Cortex of kidney (tissue), 1 donor: ENCODE measurements at places on chromosomes 5 and 9.

DNA sequence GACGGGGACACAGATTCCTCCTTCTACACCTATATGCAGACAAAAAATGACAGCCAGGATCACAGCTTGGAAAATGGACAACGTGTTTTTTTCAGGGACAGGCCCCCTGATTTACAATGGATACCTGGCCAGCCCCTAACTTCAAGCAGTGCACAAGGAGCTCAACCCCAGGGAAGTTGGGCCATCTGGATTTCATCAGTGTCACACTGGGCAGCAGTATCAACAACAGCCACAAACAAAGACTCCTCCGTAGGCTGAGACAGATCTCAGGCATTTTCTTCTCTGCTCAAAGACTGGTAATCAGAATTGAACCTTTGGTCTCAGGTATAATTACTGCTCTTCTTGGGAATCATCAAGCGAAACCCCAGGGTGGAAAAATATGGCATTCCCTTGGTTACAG, 374.0 kb downstream of the ZNF608 start:
- DNase-seq: no peak

GRCh38 chr9:136666372-136667213, 3.9 kb downstream of the EGFL7 start:
- DNase-seq: no peak

DNA sequence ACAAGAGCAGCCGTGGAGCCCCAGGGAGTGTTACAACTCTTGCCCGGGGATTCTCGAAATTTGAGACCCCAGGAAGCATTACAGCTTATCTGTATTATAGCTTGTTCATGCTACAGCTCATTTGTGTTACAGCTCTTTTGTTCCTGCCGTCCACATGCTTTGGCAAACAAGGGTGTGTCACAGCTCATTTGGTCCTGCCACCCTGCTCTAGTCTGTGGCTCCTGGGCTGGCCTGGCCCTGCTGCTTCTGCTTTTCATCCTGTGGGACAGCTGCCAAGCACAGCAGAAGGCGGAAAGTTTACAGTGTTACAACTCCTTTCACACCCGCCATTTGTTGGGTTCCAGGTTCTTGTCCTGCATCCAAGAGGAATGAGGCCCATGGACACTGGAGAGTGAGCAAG, 685.0 kb downstream of the SLCO4C1 start:
- no peak for DNase-seq

GRCh38 chr5:43616535-43616934, 13.6 kb downstream of the NNT start:
- no peak for DNase-seq

DNA sequence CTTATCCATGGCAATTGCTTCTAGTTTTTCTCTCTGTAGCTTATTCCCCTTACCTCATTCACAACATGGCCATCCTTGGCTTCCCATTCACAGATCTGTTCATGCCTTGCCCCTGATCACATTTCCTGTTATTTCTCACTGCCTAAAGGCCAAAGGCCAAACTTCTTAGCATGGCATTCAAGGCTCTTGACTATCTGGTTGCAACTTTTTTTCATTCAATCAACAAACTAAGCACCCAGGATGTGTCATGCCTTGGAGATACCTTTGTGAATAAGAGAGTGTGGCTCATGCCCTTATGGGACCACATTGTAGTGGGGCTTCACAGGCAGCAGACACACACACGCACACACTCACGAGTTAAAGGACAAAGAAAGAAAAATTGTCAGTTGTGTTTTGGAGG, 27.6 kb downstream of the FGF1 start:
- no peak for DNase-seq

DNA sequence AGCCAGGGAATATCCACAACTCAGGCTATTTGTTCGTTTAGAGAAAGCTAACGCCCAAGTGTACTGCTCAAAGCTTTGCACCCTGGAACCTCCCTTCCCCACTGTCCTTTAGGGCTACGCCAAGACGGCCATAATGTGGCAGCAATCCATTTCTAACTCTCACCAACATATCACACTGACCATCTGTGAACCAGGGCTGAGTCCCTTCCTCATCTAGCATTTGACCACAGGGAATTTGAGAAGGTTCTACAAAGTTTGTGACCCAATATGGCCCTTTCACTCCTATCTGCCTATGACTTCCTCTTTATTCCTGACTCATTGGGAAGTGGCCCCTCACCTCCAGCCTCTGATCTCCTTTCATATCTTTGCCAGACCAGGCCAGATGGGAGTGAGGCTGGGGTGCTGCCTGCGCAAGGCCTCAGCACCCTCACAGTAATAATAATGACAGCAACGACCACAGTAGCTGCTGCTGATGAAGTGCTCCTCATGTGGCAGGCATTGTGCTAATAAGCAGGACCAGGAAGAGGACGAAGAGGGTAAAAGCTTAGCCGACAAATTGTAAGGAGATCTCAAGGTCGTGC, 9.3 kb upstream of the ARAP3 start:
- no peak for DNase-seq

DNA sequence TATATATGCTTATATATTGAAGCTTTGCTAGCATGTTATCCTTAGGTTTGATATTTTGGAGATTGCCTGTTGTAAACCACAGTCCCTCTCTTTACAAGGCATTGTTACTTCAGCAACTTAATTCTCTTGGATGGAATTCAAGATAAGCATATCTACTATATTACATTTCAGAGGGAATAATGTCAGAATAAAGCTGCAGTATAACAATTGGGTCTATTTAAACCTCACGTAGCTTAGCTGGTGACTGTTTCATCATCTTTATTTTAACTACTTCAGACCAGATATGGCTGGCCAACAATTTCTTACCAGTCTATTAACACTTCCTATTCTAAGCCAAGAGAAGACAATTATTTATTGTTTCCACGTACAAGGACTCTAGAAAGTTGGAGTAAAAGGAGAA, 27.1 kb downstream of the ZCCHC10 start:
- no peak for DNase-seq

DNA sequence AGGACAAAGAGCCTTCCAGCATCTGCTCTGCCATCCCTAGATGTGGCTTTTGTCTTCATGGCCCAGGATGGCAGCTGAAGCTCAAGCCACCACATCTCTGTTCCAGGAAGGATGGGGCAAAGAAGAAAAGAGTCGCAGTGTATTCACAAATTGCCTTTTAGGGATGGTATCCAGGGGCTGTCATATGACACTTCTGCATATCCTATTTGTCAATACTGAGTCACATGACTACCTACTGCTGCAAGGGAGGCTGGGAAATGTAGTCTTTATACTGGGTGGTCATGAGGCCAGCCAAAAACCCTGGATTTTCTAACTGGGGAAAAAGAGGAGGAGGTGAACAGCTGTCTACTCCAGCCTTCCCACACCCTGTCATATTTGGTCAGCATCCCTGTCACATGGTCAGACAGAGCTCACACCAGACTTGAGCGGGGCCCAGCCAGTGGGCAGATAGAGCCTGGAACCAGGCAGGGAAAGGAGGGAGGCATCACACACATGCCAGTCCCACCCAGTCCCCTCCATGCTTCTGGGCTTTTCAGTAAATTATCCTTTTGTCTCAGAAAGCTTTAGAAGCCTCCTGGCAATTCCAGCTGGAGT, 52.0 kb downstream of the OLFM1 start:
- DNase-seq: no peak

DNA sequence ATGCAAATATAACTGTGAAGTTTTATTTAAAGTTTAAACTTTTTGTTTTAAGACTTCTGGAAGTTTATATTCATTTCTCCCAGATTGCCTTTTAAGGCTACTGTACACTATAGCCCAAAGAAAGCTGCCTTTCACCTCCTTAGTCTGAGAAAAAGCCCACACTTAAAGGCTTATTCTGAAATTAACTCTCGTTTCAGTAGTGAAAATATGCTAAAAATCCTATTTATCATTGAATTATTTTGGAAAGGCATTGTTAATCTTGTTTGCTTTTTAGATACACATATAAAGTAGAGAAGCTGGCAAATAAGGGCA, 3.3 kb upstream of the PURA start:
- DNase-seq: no peak

DNA sequence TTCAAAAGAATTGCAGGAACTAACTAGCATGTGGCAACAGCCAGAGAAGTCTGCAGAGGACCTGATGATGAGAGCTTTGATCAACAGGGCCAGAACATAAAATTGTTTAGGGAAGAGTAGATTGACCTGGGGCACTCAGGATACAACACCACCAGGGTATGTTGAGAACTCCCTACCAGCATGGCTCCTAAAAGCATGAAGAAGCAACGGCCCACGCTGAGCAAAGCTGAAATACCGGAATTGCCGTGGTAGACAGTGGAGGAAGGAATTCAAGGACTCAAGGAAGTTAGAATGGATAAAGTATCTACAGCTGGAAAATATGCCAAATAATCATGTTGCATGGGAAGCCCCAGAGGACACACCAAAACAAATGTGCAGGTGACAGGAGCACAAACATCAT, 31.6 kb downstream of the DROSHA start:
- no peak for DNase-seq

GRCh38 chr5:58211441-58211840, 248.4 kb downstream of the PLK2 start:
- DNase-seq: no peak

GRCh38 chr9:81517954-81518353, 171.4 kb downstream of the TLE1 start:
- DNase-seq: no peak

GRCh38 chr5:96663608-96664007, 1.4 kb downstream of the CAST start:
- no peak for DNase-seq

DNA sequence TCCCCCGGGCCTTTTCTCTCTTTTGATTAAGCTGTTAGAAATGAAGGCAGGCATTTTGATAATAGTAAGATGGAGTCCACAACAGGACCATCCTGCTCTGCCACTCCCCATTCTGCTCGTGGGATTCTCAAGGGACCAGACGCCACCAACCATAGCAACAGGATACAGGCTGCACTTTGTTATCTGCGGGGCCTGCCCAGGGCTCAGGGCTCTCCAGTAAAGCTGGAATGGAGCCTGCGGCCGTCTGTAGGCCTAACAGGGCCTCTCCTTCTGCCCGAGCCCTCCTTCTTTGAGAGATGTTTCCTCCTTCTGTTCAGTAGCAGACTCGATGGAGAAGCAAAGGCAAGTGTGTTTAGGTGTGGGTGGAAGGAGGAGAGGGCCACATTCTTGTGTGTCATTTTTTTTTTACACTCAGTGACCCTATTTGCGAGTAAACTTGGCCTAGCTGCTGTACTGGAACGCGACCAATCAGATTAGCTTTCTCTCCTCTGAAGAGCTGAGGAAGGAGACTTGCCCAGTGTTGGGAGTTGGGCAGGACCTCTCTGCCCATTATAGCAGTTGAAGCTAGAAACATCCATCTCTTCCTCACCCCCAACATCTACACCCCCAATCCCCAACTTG, 8.9 kb upstream of the EPB41L4B start:
- no peak for DNase-seq

GRCh38 chr5:64749385-64749784, 19.1 kb downstream of the SREK1IP1 start:
- no peak for DNase-seq
